ENCODE measurements at places on chromosomes 7 and 10.

- no peak for DNase-seq
These were observed 656.6 kb downstream of the INHBA start for GRCh38 chr7:41046221-41046761.

DNA sequence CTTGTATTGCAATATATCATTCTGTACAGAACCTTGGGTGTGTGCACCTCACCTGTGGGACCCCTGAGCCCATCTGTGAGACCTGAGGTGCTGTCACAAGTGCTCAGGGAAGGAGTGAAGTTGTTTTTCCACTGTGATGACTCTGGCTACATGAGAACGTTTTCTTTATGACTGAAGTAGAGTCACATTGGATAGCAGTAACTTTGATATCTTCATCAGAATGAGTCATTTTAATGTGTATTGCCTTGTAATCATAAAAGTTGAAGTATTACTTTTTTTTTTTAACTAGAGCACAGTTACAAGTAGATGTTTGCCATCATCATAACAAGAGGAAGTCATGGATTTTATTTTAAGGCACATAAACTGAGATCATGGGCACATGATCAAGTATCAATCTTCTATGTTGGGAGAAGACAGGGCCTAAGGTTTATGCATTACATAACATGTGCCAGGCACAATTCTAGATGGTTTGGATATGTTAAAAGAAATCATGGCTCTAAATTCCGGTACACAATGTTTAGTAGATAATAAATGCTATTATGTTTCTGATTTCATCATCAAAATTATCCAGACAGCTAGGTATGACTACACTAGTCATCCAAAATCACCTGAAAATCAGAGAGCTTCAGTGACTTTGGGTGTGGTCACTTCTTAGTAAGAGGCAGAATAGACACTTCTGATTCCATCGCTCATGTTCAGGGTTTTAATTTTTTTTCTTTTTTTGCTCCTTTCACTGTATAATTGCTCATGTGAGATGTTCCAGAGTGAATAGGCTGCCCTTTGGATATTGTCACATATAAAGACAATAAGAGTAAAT is 82.7 kb upstream of the KLF6 start:
- no peak for DNase-seq

GRCh38 chr10:101067356-101068083 is 5.7 kb downstream of the KAZALD1 start:
- peak; percentile 63 for DNase-seq

GRCh38 chr10:131784363-131785120 is 116.3 kb upstream of the PPP2R2D start:
- DNase-seq = no peak

GRCh38 chr7:114835303-114835702 is 86.6 kb upstream of the MDFIC start:
- DNase-seq = no peak

GRCh38 chr7:20021831-20022230 is 195.4 kb downstream of the MACC1 start:
- no peak for DNase-seq

DNA sequence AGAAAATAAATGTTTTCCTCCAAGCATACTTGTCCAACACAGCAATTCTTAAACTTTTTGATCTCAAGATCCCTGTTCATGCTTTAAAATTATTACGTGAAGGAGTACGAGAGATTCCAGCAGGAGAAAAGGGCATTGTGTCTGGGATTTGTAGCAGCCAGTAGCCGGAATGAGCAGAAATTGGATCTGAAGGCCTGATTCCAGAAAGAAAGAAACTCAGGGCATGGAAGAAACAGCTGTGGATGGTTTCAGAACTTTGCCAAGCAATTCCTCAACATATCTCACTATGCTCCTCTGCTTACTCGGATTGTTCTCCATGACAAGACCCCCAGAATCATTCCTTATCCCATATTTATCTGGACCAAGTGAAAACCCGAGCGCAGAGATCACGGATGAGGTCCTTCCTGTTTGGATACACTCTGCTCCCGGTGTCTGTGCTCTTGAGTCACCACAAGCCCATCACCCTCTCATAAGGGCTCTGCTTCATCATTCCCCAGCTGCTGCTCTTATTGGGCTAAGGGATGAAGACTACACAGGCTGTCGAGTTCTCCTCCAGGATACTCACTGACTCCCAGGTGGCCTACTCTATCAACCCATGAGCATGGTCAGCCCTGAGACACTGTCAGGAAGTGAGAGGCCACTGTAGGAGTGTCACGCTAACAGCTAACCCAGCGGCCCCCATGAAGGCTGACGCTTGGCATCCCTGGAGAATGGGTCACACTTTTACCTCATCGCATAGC is 121.0 kb upstream of the LANCL2 start:
- no peak for DNase-seq
